Epithelial cell of proximal tubule (primary cell): ENCODE measurements at places on chromosomes 16 and 17. TPM values are rescaled to one million over a fixed set of nuclear protein-coding genes. Genes with fewer than 3 reads are reported as not detected.
A peak's percentile ranks its signal among the peaks of the same experiment; 100 is the strongest.

DNA sequence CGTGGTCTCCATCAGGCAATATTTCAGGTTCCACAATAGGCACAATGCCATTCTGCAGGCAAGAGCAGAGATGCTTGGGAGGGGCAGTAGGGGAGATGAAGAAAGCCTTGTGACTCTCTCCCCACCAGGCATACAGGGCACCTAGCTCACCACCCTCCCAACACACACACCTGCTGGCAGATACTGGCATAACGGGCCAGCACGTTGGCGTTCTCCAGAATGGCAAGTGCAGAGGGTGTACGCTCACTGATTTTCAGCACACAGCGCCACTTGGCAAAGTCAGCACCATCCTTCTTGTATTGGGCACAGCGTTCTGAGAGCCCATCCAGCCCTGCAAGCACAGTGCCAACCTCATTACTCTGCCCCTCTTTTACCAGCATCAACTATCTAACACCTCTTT, 2.2 kb downstream of the ALDOC start:
- no peak for DNase-seq

- no peak for DNase-seq
Observed at GRCh38 chr16:76541070-76541469, 263.9 kb downstream of the CNTNAP4 start.

Gene LGALS9B
- total RNA-seq, result not detected in 2 replicates

GRCh38 chr17:82907797-82908542, 68.1 kb upstream of the ZNF750 start:
- no peak for DNase-seq

DNA sequence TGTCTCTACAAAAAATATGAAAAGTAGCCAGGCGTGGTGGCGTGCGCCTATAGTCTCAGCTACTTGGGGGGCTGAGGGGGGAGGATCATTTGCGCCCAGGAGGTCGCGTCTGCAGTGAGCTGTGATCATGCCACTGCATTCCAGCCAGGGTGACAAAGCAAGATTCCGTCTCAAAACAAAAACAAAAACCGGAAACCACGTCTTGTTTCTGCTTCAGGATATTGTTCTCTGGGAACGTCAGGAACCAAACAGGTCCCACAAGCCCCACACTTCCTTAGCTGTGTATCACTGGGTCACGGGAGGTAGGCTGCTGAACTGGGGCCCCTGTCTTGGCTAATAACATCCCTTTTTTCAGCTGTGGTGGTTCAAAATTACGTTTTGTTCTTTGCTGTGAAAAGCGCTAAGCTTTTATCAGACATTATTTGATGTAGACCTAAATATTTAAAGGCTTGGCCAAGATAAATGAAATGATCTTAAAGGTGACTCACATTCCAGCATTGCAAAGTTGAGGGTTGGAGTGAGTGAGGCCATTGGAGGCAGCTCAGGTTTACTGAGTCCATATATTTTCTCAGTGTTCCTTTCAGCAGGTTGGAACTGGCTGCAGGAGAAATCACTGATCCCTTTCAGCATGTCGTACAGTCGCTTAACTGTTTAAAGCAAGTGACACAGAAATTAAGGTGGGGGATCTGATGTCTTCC, 16.4 kb upstream of the SEC14L1 start:
- peak; percentile 56 for DNase-seq

GRCh38 chr17:7782240-7782639, 51.8 kb upstream of the KDM6B start:
- peak; percentile 13 for DNase-seq

GRCh38 chr17:13792314-13792713, 190.6 kb upstream of the HS3ST3A1 start:
- DNase-seq, result no peak

DNA sequence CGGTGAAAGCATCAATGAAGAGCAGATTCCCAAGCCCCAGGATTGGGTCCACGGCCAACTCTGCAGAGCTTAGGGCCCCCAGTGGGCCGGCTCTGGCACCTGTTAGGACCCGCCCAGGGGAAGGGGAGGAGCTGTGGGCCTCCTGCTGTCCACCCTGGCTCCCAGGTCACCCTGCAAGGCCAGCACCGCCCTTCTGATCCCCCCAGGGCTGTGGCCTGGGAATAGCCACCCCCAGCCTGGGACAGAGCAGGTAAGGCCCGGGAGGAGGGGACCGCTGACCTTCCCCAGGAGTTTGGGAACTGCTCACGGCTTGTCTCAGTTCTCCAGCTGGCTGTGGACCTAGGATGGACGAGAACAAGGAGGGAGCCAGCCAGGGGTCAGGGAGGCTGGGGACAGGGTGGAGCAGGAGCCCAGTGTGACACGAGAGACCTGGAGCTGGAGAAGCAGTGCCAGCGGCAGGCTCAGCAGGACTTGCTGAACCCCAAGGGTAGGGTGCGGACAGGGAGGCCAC, 39.3 kb upstream of the SLC38A10 start:
- DNase-seq, result no peak

- DNase-seq, result no peak
Observed at GRCh38 chr16:86022381-86022960, 123.5 kb downstream of the IRF8 start.

DNA sequence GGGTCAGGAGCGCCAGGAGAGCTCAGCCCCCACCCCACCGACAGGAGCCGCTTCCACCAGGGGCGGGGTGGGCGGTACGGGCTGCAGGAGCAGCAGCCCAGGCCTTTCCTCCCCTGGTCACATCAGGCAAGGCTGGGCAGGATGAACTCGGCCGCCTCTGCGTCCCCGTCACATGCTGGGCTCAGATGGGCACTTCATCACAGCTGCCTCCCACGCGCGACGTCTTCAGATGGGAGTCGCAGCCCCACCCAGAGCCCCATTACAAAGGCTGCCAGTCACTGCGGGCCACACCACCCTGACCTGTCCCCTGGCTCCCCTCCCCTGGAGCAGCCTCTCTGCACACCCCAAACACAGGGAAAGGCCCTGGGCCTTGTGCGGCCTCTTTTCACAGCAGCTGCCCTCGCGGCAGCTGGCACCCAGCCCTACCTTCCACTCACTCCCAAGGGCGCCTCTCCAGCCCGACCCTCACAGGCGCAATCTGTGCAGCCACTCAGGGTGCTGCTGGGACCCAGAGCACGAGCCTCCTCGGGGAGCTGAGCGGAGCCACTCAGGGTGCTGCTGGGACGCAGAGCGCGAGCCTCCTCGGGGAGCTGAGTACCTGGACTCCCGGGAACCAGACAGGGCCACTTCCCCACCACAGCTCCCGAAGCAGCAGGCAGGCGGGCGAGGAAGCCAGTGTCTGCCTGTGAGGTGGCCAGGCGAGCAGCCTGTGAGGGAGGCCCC, 4.7 kb downstream of the ZNF598 start:
- DNase-seq, result no peak

DNA sequence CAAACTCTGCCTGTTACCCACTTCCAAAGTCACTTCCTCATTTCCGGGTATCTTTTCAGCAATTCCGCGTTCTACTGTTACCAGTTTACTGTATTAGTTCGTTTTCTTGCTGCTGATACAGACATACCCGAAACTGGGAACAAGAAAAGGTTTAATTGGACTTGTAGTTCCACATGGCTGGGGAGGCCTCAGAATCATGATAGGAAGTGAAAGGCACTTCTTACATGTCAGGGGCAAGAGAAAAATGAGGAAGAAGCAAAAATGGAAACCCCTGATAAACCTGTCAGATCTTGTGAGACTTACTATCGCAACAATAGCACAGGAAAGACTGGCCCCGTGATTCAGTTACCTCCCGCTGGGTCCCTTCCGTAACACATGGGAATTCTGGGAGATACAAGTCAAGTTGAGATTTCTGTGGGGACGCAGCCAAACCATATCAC, 30.9 kb downstream of the PAFAH1B1 start:
- no peak for DNase-seq

GRCh38 chr17:4946312-4946976, 1.9 kb downstream of the PFN1 start:
- DNase-seq, result no peak

- peak; percentile 74 for DNase-seq
Observed at GRCh38 chr16:58264961-58265479, 29.8 kb downstream of the PRSS54 start.

GRCh38 chr17:43524945-43525575, 21.1 kb downstream of the ETV4 start:
- no peak for DNase-seq

- no peak for DNase-seq
Observed at GRCh38 chr16:89442588-89442987, 47.8 kb downstream of the ANKRD11 start.

Gene ATP6V0A1
- total RNA-seq, result 25.4 and 32.3 TPM in 2 replicates

Gene NECAB2
- total RNA-seq, result 0.36 TPM in 1 of 2 replicates, not detected in the other

GRCh38 chr17:56111706-56112485, 41.4 kb upstream of the ANKFN1 start:
- no peak for DNase-seq

Gene CACNG4
- 0.14 and 0.29 TPM in 2 replicates for total RNA-seq

Gene PRSS36
- 0.29 and 1.3 TPM in 2 replicates for total RNA-seq

DNA sequence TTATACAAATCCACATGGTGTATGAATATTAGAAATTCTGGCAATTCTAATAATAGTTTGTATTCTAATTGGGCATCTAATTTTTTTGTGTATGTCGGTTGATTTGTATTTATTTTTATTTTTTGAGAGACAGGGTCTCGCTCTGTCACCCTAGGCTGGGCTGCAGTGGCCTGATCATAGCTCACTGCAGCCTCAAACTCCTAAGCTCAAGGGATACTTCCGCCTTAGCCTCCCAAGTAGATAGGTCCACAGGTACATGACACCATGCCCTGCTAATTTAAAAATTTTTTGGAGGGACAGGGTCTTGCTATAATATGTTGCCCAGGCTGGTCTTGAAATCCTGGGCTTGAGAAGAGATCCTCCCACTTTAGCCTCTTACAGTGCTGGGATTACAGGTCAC, 104.6 kb downstream of the TRIM37 start:
- no peak for DNase-seq

DNA sequence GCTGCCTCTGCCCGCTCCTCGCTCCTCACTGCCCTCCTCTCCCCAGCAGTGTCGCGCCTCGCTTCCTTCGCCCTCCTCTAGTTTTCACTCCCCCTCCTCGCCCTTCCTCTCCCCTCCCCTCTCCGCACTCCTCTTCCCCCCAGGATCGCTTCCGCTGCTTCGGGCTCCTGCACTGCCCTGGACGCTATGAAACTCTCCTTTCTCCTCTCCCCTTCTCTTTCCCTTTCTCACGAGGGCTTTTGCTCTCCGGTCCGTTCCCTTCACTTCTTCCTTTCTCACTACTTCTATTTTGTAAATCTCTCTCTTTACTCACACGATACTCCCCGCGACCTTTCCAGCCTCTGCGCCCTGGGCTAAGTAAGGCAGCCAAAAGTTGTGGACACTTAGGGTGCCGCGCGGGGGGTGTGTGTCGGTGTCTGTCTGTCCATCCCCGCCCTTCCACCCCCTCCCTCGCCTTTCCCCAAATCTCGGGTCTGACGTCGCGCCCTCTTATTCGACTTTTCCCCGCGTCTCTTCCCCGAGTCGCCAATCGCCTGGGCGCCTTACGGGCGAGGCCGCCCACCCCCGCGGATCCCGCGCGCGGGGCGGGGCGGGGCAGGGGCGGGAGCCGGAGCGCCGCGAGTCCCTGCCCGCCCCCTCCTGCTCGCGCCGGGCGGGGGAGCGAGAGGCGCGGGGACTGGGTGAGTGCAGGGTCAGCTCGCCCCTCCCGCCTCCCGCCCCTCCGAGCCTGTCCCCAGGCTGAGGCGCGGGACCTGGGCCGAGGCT, at the start of gene IRX3:
IRX3 (minus strand) TSS at position 422 of the 765 bp plus-strand sequence. CDS start 737 bp downstream, outside the sequence.
- peak; percentile 38 for DNase-seq

Gene HP
- total RNA-seq, result not detected in 2 replicates

- no peak for DNase-seq
Observed at GRCh38 chr17:78111727-78112517, 16.6 kb downstream of the TMC6 start.

Gene CNTNAP4
- total RNA-seq, result not detected in 2 replicates

DNA sequence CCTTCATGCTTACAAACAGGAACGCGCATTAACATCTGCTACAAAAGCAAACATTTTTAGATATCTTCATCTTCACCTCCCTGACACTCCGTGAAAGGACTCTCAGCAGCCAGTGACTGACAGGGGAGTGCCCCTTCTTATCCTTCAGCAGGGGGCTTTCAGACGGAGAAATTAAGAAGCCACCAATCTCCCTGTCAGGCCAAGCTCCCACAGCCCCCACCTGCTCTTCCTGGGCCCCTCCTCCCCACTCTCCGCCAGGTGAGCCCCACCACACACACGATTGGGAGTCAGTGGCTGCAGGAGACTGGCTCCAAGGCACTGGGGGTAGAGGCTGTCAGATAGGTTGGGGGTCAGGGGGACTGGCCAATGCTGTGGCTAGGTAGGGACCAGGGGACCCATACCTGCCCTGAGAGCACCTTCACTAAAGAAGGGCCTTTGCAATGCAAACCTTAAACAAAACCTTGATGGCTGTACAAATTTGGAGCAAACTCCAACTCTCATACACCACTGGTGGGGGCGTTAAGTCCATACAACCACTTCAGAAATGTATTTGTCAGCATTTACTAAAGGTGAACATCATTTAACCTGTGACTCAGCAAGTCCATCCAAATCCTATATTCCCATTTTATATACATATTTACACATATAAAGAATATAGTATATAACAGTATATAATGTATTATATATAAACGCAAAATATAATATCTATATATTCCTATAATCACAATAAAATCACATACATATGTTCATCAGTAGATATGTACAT, 232.2 kb downstream of the ZNF423 start:
- DNase-seq, result no peak

DNA sequence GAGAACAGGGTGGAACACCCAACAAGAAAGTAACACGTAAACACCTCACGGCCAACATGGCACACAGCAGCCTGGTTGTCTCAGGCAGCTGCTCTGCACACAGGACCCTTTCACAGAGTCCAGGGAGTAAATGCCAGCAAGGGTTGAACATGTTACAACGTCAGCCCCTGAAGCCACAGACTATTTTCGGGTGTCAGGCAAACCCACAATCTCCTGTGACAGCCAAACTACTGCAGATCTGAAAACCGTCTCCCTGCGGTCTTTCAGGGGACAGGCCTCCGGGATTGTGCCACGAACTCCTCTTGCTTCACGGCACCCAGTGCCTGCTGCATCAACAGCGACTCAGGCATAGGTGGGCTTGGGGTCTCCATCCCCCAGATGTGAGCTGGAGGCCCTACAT, 127.7 kb downstream of the XYLT1 start:
- no peak for DNase-seq

Gene TRPV2
- total RNA-seq, result 8.5 and 28.4 TPM in 2 replicates

Gene CDH11
- total RNA-seq, result 5.8 and 22.9 TPM in 2 replicates

- no peak for DNase-seq
Observed at GRCh38 chr17:42214156-42214555, 19.9 kb upstream of the GHDC start.

- DNase-seq, result no peak
Observed at GRCh38 chr16:77594799-77595596, 127.3 kb upstream of the NUDT7 start.

- DNase-seq, result no peak
Observed at GRCh38 chr16:67943619-67944504, at the start of gene LCAT. TSS of gene LCAT (minus strand) at chr16:67944120. CDS start at chr16:67944101, 19 bp downstream.

- DNase-seq, result no peak
Observed at GRCh38 chr17:34366010-34366409, 3.0 kb upstream of the CCL1 start.
